Stimulated activated CD4-positive, alpha-beta T cell treated with anti-CD3 and anti-CD28 coated beads, Interleukin-1b, Interleukin-23, amount 100 ng/mL, for 1 hour (primary cell): ENCODE measurements at places on chromosomes 11 and 22.

DNA sequence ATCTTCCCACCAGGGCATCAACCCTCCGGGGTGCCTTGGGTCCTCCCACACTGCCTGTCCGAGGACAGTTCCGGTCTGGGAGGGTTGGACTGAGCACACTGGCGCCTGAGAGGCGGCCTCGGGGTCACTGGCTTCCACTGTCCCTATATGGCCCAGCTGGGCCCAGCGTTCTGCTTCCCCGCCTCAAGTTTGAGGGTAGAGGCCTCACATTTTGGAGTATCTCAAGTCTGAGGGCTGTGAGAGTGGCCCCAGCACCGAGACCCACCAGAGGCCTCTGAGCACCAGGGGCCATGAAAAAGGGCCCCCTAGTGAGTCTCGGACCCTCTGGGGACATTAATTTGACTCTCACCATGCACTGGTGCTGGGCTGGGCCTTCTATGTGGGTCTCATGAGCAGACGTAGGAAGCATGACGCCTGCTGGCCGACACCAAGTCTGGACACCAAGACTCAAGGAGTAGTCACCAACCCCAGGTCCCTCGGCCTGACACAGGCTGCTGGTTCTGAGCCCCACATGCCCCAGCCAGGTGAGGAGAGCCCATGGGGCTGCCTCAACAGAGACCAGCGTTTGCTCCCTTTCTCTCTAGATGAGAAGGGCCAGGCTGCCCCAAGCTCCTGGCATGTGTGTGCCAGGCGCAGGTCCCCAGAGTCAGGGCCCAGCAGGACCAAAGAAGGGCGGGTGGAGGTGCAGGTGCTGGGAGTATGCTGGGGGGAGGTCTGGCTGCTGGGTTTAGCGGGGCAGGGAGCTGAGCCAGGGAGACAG, 27.5 kb downstream of the ARVCF start:
- no peak for DNase-seq

- DNase-seq, result no peak
Observed at GRCh38 chr11:69215784-69216415, 60.2 kb downstream of the SMIM38 start.

- DNase-seq, result no peak
Observed at GRCh38 chr11:57761301-57762234, at the start of gene CTNND1. TSS of gene CTNND1 (plus strand) at chr11:57761802. CDS start at chr11:57791479, 29,677 bp downstream.

GRCh38 chr22:40529821-40530220, 106.7 kb downstream of the MRTFA start:
- no peak for DNase-seq

- DNase-seq, result no peak
Observed at GRCh38 chr11:44835296-44835695, 108.5 kb downstream of the TSPAN18 start.

DNA sequence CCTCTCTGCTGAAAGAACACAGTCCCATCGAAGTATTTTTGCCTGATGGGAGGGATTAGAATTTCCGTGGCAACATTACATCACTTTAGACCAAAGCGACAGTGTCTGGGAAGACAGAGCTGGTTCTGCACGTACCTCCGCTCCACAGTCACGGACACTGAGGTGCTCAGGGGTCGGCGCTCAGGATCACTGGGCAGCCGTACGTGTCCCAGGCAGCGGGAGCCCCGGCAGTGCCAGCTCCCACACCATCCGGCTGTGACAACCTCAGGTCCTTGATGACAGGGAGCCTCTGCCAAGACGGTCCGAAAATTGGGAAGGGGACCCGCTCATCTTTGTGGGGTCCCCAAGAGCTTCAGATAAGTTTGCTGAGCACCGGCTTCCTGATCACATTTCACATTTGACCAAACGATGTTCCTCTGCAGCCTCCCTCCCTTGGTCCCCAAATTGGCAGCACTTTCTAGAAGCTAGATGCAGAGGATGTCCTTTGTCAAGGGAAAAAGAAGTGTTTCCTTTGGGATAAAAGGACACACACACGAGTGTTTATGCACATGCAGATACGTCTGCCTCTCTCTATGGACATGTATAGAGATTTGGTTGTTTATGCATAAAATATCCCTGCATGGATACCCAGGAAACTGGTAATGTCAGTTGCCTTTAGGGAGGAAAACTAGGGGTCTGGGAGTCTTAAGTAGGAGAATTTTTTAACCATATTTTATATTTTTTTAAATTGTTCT, 61.6 kb upstream of the LINC01488 start:
- no peak for DNase-seq

DNA sequence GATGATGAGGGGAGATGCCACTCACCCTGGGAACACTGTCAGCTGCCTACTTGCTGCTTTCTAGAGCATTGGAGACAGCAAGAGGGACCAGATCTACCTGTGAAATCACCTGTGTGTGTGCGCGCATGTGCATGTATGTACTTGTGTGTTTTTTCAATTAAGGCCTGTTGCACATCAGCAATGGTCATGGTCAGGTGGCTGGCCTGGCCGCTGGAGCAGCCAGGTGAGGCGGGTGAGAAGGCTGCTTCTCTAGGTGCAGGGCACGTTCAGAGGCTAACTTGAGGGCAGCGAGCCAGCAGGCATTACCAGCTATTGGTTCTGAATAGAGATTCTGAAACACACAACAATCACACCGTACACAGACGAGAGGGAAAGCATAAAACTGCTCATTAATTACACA, 65.1 kb downstream of the PARVG start:
- no peak for DNase-seq
